Fibroblast of skin of right biceps (primary cell): ENCODE measurements at places on chromosomes 2 and 18.

DNA sequence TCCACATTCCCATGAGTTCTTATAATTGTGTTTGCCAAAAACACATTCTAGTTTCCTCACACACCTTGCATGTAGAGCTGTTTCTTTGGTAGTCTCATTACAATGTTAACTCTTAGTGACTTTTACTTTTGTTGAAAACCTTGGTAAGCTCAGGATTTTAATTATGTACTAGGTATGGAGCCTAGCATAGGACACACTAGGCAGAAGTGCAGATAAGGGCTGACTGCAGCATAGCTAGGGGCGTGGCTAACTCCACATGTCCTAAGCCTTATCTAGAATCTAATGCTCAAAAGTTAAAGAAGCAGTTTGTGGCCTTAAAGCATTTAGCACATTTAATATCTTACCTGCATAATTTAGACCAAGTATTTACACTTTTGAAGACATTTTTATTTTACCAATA lies 153.7 kb upstream of the FBXO11 start:
- DNase-seq, result no peak

DNA sequence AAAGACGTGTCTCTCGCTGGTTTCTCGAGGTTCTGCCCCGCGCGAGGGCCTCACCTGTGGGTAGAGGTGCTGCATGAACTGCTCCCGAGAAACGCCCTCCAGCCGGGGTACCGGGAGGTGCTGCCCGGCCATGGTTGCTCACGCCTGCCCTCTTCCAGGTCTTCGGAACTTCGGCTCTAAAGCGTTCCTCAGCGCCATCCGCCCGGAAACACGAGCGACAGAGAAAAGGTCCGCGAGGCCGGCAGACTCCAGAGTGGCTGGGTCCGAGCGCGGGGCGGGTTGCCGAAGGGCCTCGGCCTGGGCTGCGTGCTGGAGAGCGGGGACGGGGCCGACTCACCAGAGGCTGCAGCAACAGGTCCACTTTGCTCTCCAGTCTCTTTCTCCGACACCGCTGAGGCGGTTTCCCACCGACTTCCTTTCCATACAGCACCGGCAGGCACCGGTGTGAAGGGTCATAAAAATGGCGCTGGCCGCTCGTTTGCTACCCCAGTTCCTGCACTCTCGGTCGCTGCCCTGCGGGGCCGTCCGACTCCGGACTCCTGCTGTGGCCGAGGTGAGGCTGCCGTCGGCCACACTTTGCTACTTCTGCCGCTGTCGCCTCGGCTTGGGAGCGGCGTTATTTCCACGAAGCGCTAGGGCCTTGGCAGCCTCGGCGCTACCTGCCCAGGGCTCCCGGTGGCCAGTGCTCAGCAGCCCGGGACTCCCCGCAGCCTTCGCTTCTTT lies at the start of the genes MAIP1 and TYW5:
Gene MAIP1 (plus strand): TSS at position 244 of the 723 bp plus-strand sequence. CDS start 217 bp downstream, at position 461.
Gene TYW5 (minus strand): TSS at position 153 of the 723 bp plus-strand sequence. CDS start 21 bp downstream, at position 132.
- DNase-seq, result peak; percentile 86

GRCh38 chr18:5604778-5605177 lies 61.0 kb upstream of the EPB41L3 start:
- no peak for DNase-seq

DNA sequence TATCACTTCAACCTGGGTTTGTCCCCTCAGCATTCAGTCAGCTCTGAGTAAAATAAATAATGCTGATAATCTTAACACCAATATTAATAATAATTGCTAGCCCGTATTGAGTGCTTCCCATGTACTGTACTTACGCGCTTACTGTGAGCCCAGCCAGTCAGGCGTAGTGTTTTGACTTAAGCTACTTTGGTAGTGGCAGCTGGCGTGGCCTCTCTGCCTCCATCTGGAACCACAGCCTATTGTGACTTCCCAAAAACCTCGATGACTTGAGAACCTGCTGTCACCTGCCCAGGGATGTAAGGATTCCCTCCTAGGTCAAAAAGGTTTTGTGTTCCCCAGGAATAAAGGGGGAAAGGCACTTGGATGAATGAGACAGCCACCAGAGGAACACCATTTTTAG lies 53.2 kb downstream of the SUMO1 start:
- no peak for DNase-seq

- DNase-seq, result no peak
Observed at GRCh38 chr2:58688813-58689212, 447.7 kb upstream of the FANCL start.

DNA sequence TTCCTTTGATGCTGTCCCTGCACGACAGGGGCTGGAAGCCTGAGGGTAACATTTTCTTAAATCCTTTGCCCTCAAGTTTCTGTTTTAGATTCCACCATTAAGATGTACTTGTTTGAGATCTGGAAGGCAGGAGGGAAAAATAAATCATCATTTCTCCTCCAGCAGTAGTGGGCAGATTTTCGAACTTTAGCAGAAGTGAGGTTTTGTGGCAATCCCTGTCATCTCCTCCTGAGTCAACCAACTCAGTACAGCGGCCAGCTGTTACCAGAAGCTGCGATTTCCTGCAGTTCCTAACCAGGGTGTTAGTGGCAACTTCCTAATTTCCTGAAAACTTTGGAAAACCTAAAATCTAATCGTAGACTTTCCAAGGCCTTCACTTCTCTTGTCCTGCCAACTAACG lies 517.2 kb upstream of the ACVR2A start:
- no peak for DNase-seq

DNA sequence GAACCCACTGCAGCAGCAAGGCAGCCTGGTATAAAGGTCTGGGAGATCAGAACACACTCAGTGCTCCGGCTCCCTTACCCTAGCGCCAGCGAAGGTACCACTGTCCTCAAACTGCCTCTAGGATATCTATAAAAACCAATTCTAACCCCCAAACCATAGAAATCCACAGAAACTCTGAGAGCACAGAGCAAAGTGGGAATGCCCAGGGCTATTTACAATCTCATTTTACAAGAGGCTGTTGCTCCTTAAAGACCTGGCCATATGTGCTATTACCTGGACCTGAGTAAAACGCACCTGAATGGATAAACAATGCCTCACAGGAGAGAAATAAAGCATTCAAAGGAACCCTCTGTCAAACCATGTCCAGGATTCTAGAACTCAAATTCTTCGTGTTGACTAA lies 4.3 kb downstream of the STK39 start:
- no peak for DNase-seq

GRCh38 chr18:76472829-76473228 lies 22.2 kb downstream of the ZNF516 start:
- no peak for DNase-seq

DNA sequence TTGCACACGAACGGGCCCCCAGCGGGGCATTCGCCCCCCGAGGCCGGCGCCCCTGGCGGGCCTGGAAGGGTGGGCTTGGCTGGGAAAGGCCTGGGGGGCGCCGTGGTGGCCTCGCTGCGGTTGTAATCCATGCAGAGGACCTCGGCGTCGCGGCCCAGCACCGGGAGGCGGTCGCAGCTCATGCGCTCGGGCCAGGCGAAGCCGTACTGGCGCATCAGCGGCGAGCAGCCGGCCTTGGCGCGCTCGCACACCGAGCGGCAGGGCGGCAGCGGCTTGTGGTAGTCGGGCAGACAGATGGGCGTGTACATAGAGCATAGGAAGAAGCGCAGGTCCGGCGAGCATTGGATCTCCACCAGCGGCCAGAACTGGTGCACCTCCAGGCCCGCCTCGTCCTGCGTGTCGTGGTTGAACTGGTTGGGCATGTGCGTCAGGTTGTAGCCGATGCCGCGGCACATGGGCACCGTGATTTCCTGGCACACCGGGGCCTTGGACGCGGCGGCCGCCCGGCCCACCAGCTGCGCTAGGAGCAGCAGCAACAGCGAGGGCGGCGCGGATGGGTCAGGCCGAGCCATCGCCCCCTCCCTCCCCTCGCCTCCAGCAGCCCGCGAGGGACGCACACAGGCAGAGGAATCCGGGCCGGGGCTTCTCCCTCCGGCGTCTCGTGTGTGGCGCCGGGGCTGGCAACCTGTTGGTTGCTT lies 1.4 kb downstream of the FZD5 start:
- DNase-seq, result peak; percentile 39

- no peak for DNase-seq
Observed at GRCh38 chr2:187364696-187365095, 83.4 kb downstream of the CALCRL start.

DNA sequence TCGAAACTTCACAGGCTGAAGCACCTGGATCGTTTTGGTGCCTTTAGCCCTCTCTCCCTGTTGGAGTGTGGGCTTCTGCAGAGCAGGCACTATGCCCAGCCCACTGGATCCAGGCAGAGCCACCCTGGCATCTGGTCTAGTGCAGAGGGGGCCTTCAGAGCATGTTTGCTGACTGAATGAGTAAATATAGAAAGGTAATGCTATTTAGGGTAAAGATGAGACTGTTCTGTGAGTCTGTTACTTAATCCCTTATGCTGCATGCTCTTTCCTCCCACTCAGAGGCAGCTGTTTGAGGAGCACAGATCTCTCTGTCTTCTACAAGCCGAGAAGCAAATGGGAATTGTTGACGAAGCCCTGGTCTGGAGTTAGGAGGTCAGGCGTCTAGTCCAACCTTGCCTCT lies 130.2 kb downstream of the RGPD3 start:
- no peak for DNase-seq

GRCh38 chr2:102313950-102314349 lies 2.6 kb downstream of the IL1RL1 start:
- peak; percentile 79 for DNase-seq

GRCh38 chr2:237427769-237428506 lies 14.0 kb upstream of the COL6A3 start:
- DNase-seq, result no peak

- DNase-seq, result peak; percentile 35
Observed at GRCh38 chr2:32652555-32653209, 24.8 kb downstream of the TTC27 start.

GRCh38 chr2:239815671-239816070 lies 209.5 kb downstream of the NDUFA10 start:
- no peak for DNase-seq

- DNase-seq, result no peak
Observed at GRCh38 chr2:43842866-43843226, 4.1 kb downstream of the ABCG8 start.

- DNase-seq, result peak; percentile 93
Observed at GRCh38 chr18:59885579-59886163, 14.1 kb upstream of the PMAIP1 start.

DNA sequence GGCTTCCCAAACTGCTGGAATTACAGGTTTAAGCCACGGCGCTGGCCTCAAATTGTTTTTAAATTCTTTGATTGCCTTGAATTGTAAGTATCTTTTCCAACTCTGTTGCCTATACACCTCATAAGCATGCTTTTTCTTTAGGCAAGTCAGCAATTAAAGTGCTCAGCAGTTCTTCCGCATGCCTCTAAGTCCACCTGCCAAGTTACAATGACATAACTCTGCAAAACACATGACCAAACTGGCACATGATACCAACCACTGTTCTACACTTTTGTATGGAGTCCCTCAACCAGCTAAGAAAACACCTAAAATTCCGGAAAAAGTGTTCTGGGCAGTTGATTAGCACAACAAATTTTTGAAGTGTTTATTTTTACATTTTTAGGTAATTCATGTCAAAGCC lies 5.1 kb downstream of the TXNL4A start:
- DNase-seq, result no peak
